ENCODE measurements at places on chromosomes 16 and 17.

- no peak for DNase-seq
Measured at GRCh38 chr16:19776147-19776546, 58.1 kb downstream of the IQCK start.

DNA sequence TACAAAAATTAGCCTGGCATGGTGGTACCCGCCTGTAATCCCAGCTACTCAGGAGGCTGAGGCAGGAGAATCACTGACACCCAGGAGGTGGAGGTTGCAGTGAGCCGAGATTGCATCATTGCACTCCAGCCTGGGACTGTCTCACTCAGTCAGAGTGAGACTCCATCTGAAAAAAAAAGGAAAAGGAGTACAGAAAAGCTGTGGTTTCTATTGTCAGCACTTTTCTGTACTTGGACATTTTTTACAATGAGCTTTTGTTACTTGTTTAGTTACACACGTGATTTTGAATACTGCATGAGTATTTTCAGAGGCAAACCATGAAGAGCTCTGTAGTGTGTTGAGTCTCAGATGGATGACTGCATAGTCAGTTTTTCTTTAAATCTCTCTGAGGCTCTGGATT lies 26.3 kb downstream of the ZC3H18 start:
- no peak for DNase-seq

- no peak for DNase-seq
Measured at GRCh38 chr17:3923466-3924190, 7.4 kb upstream of the P2RX1 start.

- no peak for DNase-seq
Measured at GRCh38 chr16:85344502-85345128, 232.3 kb upstream of the CIBAR2 start.

DNA sequence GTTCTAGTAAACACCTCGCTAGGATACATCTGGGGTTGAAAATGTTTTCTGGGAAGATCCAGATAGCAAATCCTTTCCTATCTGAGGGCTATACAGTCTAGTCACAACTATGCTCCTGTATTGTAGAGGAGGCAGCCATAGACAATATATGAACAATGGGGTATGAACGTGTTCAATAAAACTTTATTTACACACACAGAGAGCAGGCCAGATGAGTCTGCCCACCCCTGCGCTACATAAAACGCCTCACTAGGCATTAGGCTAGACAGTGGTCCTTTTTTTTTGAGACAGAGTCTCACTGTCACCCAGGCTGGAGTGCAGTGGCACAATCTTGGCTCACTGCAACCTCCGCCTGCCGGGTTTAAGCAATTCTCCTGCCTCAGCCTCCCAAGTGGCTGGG lies 11.1 kb downstream of the USP36 start:
- no peak for DNase-seq

- no peak for DNase-seq
Measured at GRCh38 chr17:17149520-17150447, 56.3 kb downstream of the PLD6 start.

DNA sequence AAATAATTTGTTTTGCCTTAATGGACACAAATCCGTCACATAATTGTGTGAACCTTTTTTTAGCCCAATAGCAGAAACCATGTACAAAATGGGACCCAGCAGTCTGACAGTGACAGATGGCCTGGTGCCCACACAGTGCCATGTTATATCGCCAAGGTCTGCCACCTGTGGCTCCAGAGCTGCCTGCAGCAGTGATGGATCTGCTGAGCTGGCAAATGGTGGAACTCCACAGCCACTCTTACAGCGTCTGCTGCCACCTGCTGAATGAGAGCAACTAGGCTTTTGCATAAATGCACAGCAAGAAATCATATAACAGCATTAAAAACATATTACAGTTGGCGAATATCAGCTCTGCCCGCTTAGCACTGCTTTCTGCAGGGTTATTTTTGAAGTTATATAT lies 59.4 kb downstream of the NUP93 start:
- DNase-seq, result peak; percentile 17

GRCh38 chr16:3115561-3115960 lies 3.2 kb downstream of the ZNF205 start:
- no peak for DNase-seq

DNA sequence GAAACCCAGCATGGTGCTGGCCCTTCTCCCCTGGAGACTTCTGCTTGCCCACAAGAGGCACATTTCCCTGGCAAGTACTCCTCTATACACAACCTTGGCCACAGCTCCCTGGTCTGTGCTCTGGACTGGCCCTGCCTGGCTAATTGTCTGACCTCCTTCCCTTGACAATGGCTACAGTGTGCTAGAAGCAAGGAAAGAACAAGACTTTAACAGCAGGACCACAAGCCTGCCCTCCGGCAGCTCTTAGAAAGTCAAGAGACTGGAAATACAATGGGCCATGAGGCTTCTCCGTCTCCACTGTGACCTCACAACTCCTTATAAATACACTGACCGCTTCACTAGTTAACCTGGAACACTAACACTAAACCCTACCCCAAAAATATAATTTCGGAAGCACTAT lies 36.7 kb downstream of the LIG3 start:
- no peak for DNase-seq

- no peak for DNase-seq
Measured at GRCh38 chr17:45388604-45389325, 43.9 kb downstream of the ARHGAP27 start.

DNA sequence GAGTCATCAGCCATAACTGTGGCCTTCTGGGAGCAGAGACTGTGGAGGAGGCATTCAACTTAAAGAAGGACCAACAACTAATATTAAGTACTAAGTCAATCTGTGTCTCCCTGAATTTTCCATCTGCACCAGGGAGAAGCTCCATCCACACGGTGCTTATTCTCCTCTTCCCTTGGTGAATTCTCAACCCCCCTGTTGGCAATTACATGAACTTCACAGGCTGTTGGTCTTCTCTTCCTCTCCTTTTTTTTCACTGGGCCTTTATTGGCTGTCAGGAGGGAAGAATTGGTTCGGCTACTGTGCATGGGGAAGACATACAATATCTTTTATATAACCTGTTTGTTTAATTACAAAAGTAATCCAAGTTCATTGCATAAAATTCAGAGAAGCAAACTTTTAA lies 152.8 kb upstream of the IRX6 start:
- DNase-seq, result no peak

DNA sequence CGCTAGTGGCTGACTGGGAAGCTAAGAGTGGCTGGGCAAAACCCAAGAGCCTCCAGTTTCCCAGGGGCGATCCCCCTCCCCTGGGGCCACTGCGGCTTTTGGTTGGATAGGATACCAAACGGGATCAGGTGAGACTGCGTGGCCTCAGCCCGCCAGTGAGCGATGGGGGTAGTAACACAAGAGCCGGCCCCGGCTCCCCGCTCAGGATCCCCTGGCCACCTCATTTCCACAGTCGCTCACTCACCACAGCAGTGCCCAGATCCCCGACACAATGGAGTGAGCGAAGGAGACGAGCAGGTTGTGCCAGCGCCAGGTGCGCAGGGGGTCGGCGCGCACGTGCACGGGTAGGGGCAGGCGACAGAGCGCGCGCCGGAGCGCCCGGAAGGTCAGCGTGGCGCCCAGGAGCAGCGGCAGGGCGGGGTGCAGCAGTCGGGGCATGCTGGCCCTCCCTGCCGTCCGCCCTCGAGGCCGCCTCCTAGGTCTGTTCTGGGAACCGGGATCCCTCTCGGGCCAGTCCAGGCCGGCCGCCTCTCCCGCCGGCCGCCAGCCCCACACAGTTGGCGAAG lies 290 bp downstream of the TLCD1 start:
- no peak for DNase-seq

DNA sequence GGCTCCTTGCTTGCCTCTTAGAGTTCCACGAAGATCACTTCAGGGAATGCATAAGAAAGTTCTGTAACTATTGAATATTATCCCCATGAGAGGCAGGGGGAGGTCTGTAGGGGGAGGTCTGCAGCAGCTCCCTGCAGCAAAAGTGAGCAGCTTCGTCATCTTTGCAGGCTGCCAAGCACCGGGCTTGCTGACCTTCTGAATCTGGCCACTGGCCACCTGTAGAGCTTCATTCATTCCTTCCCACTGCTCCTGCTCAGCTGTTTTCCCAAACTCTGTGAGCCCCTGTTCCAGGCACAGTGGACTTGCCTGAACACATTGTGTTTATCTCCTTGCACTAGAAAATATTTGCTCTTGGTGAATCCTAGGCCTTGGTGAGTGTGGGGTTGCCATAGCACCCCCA lies 443.3 kb downstream of the HAPSTR1 start:
- no peak for DNase-seq

GRCh38 chr17:5821803-5822202 lies 237.5 kb upstream of the NLRP1 start:
- DNase-seq, result no peak

DNA sequence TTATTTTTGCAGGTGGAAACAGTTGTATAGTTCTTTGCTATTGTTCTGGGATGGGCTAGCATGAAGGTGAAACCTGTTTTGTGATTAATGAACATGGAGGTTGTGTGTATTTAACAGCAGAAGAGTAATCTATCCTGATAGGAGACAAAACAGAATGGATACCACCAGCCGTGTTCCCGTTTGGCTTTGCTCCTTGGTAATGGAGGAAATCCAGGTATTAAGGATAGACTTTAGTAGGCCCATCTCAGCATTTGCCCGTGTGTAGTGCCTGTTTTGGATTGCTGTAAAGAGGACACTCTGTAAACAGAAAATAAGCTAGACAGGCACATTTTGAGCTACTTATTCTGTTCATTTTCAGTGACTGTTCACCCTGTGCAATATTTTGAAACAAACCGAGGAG lies 215.1 kb downstream of the RBFOX1 start:
- DNase-seq, result no peak

GRCh38 chr16:6160871-6161270 lies 1063.3 kb upstream of the EEF2KMT start:
- no peak for DNase-seq

- no peak for DNase-seq
Measured at GRCh38 chr17:43200127-43200526, 11.5 kb upstream of the TMEM106A start.

DNA sequence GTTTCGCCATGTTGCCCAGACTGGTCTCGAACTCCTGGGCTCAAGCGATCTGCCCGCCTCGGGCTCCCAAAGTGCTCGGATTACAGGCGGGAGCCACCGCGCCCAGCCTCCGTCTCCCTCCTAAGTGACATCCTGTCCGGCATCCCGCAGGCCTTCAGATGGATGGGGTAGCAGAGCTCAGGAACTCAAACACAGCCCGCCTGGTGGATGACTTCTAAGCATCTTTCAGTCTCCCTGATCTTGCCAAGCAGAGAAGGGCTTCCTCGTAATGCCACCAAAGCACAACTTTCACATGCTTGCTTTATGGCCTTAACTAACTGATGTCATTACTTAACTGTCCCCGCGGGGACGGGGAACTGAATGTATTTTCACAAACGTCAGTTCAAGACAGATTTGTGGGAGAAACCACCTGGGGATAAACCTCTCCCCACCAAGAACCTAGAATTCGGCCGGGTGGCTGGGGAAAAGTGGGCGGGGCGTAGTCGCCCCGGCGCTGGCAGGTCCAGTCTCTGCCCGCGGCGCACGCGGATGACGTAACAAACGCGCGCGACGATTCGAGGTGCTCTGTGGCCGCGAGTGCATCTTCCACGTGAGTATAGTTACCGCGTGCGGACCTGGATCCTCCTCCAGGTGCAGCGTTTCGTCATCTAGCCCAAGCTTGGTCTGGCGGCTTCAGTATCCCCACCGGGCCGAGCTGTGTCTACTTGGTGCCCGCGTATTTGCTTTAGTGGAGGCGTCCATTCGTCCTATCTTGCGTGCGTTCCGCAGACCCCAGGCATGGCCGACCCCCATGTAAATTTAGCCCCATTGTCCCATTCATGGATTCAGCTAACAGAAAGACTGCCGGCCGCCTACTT lies at the start of gene PFAS:
PFAS (plus strand) TSS at position 539 of the 857 bp plus-strand sequence. CDS start 4,649 bp downstream, outside the sequence.
- DNase-seq, result peak; percentile 94

Data from CD4-positive, alpha-beta T cell treated with Interleukin-1 beta for 1 hour (primary cell).